NCI-H1048 (cell line): ENCODE measurements at places on chromosomes 1 and 21.

- DNase-seq = no peak
Measured at GRCh38 chr1:154218545-154218944, 2.2 kb upstream of the UBAP2L start.

- no peak for DNase-seq
Measured at GRCh38 chr1:164565357-164565756, 6.4 kb downstream of the PBX1 start.

DNA sequence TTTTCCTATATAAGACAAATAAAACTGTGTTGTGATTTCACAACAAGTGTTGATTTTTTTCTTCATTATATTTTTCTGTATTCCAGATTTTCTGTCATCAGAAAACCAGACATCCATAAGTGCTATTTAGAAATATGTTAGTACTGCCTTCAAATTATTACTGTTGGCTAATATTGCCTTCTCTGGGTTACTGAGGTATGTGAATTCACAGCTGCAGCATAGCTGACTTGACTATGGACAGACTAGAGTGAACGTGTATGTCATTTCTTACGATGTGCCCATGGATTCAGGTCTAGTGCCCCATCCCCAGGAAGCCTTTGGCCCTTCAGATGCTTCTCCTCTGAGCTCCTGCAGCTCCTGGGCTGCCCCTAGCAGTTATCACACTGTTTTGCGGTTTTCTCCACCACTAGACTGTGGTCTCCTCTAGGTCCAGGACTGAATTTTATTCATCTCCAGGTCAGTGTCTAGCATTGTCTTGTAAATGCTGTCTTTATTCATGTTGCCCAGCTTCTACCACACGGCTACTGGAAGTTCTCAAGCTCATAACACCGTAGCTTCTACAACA is 118.5 kb downstream of the FGGY start:
- no peak for DNase-seq

- no peak for DNase-seq
Measured at GRCh38 chr1:201266774-201267173, 16.5 kb upstream of the PKP1 start.
